ENCODE measurements at places on chromosomes 13 and 19. TPM values are rescaled to one million over a fixed set of nuclear protein-coding genes. Genes with fewer than 3 reads are reported as not detected.

GARIN5A gene
- total RNA-seq: 0.44 TPM

TEX101 gene
- not detected for total RNA-seq

RFX1 gene
- 6.1 TPM for total RNA-seq

PBX4 gene
- total RNA-seq: not detected

Measured in placental pericyte (primary cell).